ENCODE measurements at places on chromosomes 5 and 9.

GRCh38 chr9:31608881-31609280 is 775.6 kb upstream of the ACO1 start:
- no peak for DNase-seq

GRCh38 chr9:130265431-130266235 is at the start of gene HMCN2:
HMCN2 (plus strand) TSS chr9:130265760; CDS start chr9:130265879, 119 bp downstream.
- DNase-seq, result no peak

GRCh38 chr9:99071313-99072039 is 33.4 kb upstream of the TGFBR1 start:
- no peak for DNase-seq

GRCh38 chr9:121271368-121272341 is 3.7 kb downstream of the GSN start:
- DNase-seq, result no peak

DNA sequence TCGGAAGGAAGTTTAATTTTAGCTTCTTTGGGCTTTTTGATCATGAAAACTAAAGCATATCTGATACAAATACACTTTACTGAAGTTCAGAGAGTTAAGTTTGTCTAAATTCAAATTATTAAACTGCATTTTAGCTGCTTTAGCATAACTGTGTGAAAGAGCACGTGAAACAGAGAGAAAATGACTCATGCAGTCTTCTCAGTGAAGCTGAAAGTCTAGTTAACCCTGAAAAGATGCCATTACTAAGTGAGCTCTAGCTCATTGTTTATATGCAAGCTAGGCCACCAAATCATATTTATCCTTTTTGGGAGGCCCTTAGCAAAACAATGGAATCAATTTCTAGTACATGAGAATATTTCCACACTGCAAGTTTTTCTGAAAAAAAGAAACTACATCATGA is 27.6 kb downstream of the TPD52L3 start:
- no peak for DNase-seq

DNA sequence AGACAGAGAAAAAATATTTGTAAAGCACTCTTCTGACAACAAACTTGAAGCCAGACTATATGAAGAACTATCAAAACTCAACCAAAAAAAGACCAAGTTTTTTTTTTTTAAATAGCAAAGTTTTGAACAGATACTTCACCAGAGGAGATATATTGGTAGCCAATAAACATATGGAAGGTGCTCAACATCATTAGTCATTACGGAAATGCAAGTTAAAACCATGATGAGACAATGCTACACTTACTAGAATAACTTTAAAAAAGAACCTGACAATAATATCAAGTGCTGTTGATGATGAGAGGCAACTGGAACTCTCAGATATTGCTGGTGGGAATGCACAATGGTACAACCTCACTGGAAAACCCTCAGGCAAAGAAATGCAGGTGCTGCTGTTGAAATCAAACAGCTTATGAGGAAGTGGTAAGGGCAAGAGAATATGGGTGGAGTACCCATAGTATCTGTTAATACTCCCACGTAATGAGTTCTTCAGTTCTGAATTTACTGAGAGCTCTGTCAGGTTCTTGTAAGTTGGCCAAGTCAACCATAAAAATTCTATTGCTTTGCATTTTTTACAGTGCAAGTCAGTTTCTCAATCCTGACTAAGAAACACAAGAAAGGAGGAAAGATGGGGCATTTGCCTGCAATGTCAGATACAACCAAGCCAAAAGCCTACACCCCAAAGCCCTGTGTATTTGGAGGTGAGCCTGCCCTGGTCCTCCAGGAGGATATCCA is 87.3 kb upstream of the GNAQ start:
- DNase-seq, result peak; percentile 64

DNA sequence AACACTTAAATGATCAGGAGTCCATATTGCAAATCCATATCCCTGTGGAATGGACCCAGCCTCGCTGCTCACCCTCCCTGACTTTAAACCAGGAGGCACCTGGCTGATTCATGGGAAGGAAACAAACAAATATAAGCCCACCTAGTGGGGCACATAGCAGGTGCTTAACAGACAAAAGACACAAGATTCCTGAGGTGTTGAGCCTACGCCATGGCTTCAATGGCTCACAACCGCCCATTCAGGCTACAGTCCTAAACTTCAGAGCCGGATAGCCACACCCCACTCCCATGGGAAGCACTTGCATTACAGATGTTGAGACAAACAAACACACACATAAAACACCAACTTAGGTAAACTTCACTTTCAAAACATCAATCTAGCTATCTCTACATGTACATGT is 359.9 kb downstream of the ICE1 start:
- DNase-seq, result no peak

- no peak for DNase-seq
These were observed 5.4 kb upstream of the HMHB1 start for GRCh38 chr5:143806579-143806978.

DNA sequence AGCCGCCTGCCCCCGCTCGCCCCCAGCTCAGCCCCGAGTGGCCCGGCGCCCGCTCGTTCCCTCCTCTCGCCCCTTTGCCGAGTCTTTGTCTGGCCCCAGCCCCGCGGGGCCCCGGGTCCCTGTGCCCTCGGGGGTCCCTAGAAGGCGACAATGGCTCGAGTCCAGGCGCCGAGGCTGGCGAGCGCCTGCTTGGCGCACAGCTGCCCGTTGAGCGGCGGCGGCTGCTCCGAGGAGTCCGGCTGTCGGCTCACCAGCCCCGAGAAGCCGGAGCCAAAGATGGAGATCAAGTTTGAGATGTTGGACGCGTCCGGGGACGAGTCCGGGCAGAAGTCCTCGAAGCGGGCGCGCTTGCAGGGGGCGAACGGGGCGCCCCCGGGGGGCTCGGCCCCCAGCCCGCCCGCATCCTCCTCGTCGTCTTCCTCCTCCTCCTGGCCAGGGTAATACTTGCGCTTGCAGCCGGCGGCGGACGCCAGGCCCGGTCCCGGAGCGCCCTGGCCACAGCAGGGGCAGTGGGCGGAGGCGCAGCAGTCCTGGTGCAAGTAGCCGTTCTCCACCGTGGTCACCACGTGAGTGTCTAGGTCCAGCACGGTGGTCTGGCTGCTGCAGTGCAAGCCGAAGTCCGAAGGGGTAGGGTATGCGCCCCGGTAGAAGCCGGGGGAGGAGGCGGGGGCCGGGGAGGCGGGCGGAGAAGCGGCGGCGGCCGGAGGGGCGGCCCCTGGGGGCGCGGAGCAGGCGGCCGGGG is 1.2 kb downstream of the IER5L start:
- peak; percentile 78 for DNase-seq

DNA sequence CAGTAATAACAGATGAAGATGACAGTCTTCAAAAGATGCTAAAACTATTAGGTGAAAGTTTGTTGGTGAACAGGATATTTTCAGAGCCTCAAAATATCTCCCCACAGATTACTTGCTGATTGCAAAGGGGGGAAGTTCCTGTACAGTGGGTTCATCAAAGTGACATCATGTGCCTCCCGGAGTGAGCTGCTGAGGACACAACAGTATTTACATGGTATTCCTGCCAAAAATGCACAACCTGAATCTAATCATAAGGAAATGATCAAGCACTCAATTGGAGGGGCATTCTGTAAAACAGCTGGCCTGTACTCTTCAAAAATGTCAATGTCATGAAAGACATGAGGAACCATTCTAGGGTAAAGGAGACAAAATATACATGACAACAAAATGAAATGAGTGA is 18.9 kb upstream of the GLIS3 start:
- no peak for DNase-seq

GRCh38 chr5:116209166-116209565 is 124.3 kb downstream of the COMMD10 start:
- no peak for DNase-seq

GRCh38 chr9:34289159-34289558 is 39.9 kb downstream of the KIF24 start:
- no peak for DNase-seq

- DNase-seq, result peak; percentile 95
These were observed 29.9 kb downstream of the CD180 start for GRCh38 chr5:67166460-67167285.

- no peak for DNase-seq
These were observed 69.4 kb downstream of the PPIC start for GRCh38 chr5:122967085-122967484.

DNA sequence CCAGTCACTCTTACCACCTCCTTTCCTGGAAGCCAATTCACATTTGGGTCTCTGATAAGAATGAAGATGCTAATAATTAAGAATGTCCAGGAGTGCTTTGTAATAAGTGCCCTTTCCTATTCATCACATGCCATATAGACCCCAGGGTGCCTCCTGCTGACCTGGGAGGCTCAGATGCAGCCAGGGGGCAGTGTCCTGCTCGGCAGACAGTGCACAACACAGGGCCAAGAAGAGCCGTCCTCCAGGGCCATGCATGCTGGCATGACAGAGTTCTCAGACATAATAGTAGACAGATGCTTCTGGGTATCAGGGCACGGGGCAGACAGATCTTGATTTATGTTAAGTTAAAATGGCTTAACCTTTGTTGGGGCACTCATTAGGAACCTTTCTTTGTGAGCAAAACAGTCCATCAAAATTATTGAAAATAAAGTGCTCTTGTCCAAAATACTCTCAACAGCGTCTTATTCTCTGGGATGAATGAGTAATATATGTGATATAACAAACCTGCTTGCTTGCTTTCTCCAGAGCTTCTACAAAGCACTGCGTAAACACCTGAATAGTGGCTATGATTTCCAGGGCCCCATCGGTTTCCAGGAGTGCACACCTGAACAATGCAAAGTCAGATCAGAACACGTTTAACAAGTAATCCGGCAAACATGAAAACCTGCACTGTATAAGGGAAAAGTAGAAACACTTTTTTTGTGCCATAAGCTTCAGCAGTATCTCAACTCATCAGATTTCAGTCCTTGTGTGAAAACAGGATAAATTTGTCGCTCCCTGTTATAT is 192.7 kb downstream of the FANCC start:
- no peak for DNase-seq

DNA sequence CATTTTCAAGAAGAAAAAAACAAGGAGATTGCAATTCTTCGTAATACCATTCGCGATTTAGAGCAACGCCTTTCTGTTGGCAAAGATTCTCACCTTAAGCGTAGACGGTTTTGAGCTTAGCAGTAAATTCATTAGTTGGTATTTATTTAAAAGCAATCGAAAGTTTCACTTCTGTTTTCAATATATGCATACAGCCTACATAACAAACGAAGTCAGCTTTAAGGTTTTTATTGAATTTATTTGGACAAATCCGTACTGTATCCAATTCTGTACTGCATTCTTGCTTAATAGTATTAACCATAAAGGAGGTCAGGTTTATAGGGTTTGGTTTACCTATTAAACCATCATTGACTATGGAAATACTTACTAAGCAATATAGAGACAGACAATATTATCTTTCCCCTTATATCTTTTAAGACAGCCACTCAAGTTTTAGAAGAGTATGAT is 12.0 kb downstream of the SELENOP start:
- no peak for DNase-seq

- no peak for DNase-seq
These were observed 44.0 kb upstream of the SLC25A51 start for GRCh38 chr9:37947977-37948376.

DNA sequence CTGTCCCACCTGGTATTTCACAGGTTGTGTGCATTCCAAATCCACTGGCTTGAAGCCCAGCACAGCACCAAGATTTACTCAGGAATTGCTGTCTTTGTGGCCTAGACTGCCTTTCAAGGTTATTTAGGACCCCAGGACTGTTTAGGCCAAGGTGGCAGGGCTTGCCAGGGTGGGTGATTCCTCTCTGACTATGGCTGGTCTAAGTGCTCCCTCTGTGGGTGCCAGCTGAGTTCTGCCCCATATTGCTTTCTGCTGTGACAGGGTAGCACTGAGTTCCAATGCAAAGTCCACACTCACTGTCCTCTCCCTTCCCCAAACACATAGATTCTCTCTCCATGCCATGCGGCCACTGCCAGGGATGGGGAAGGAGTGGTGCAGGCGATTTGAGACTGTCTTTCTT is 318.2 kb downstream of the EFNA5 start:
- no peak for DNase-seq

- no peak for DNase-seq
These were observed 91.8 kb upstream of the DMRTA1 start for GRCh38 chr9:22354699-22355384.

DNA sequence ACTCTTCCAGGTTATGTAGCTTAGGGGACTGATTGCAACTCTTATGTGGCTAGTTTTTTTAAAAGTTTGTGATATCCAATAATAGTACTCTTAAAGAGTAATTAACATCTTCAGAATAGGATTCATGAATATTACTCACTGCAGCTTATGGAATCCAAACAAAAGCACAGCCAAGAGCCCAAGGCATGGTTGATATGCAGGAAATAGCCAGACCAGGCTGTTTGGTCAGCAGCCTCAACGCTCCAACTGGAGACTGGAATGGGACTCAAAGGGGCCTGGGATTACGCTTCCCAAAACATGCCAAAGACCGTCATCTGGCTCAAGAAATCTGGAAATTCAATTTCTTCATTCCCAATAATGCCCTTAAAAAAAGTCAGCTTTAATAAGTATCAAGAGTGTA is 268.6 kb downstream of the SEC61B start:
- DNase-seq, result no peak

- DNase-seq, result no peak
These were observed 78.3 kb upstream of the HSPA9 start for GRCh38 chr5:138653502-138653901.

- no peak for DNase-seq
These were observed 471.8 kb downstream of the KDM4C start for GRCh38 chr9:7229571-7229970.

- DNase-seq, result no peak
These were observed 679.8 kb downstream of the CETN3 start for GRCh38 chr5:89729623-89730301.

DNA sequence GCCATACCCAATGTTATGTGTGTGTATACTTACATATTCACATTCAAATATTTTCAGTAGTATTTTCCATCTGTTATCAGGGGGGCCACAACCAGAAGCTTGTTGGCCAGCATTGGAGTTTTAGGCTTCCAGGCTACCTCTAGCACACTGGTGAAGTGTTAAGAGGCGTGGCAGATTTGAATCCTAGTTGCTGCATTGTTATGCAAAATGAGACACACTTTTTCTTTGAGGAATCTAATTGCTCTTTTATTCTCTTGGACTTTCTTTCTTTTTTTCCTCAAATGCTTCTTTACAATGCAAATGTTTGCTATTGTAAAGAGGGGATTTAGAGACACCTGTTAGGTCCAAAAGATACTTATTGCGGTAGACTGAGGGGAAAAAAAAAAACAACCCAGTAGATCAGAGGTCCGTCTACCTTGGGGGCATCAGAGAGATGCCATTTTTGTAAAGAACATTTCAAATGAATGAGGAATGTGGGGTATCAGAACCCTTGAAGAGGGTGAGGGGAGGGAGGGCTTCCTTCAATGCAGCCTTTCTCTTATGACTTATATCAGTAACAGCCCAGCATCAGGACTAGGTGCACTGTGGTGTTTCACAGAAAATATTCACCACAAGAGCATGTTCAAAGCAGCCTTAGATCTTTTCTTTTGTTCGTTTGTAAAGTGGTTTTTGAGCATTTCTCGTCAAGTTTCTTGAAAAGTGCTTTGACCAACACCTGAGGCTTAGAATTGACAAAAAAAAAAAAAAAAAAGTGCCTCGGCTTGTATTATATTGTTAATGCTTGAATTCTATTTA is 3.8 kb downstream of the SMARCA2 start:
- peak; percentile 84 for DNase-seq

- no peak for DNase-seq
These were observed 117.0 kb downstream of the CRB2 start for GRCh38 chr9:123472862-123473614.

GRCh38 chr9:77848897-77849296 is 182.7 kb downstream of the GNAQ start:
- no peak for DNase-seq

GRCh38 chr5:29697785-29698414 is 1495.6 kb upstream of the CDH6 start:
- DNase-seq, result no peak

- no peak for DNase-seq
These were observed 127.9 kb downstream of the ADAMTS2 start for GRCh38 chr5:179217356-179217755.

GRCh38 chr9:124272979-124273378 is 15.2 kb downstream of the NEK6 start:
- DNase-seq, result no peak
